ENCODE measurements at places on chromosomes 7 and 10. TPM values are rescaled to one million over a fixed set of nuclear protein-coding genes. Genes with fewer than 3 reads are reported as not detected.
A peak's percentile ranks its signal among the peaks of the same experiment; 100 is the strongest.

- no peak for DNase-seq
Observed at GRCh38 chr10:83375274-83375673, 764.0 kb upstream of the GHITM start.

GTF2IRD1 gene
- polyA plus RNA-seq, result 31.8 TPM

- DNase-seq, result no peak
Observed at GRCh38 chr7:50504646-50505546, 54.7 kb upstream of the FIGNL1 start.

GRCh38 chr7:143329471-143330170, 13.7 kb downstream of the CLCN1 start:
- no peak for DNase-seq

DNA sequence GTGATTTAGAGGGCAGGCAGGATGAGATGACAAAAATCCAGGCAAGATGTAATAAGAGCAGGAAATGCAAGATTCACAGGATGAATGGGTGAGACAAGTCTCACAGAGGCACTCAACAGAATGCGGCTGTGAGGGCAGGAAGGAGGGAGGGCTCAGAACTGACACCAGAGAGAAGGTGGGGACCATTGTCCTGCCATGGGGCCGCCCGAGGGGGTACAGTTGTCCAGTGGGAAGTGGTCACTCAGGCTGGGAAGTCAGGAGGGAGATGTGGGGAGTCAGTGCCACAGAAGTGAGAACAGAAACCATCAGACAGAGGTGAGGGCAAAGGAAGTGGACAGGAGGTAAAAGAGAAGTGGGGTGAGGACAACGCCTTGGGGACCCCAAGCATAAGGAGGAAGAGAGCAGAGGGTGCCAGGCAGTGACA, 8.9 kb downstream of the HIP1 start:
- DNase-seq, result no peak

DNA sequence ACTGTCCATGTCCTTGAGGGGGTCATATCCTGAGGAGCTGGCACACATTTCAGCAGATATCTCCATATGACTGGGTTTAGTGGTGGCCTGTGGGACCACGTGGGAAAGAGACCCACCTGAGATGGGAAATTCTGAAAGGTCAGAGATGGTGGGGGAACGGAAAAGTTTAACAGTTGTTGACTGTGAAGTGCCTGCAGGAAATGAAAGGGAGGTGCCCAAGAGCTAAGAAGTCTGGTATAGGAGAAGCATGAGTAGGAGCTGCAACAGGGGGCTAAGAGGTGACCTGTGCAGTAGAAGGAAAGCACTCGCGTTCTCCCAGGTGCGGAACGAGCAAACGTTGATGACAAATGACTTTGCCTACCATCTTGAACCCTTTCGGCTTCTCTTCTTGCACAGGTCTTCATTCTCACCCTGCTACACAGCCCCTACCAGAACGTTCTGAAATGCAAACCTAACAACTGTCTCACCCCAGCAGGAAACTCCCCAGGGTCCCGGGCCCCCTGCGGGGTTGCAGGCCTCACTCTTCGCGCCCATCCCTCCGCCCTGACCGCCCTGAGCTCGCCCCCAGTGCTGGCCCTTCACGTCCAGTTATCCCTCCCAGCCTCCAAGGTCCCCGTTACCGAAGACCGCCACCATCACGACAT, 9.8 kb upstream of the FXYD4 start:
- DNase-seq, result no peak

VIPR2 gene
- polyA plus RNA-seq, result 9.1 TPM

- no peak for DNase-seq
Observed at GRCh38 chr7:98934267-98934666, 55.9 kb downstream of the TRRAP start.

FAM25G gene
- polyA plus RNA-seq, result not detected

GRCh38 chr7:32042900-32043299, 27.3 kb downstream of the PDE1C start:
- DNase-seq, result no peak

- DNase-seq, result peak; percentile 72
Observed at GRCh38 chr7:130127821-130128317, 57.5 kb downstream of the KLHDC10 start.

MYPN gene
- 113 TPM for polyA plus RNA-seq

AKR1C1 gene
- 13.1 TPM for polyA plus RNA-seq

WASHC2C gene
- 28.7 TPM for polyA plus RNA-seq

Data from muscle of arm (tissue), 14 donors.